Bladder microvascular endothelial cell (primary cell): ENCODE measurements at places on chromosomes 16 and 17. TPM values are rescaled to one million over a fixed set of nuclear protein-coding genes. Genes with fewer than 3 reads are reported as not detected.

MPO gene
- under 0.01 TPM in 1 of 2 replicates, not detected in the other for total RNA-seq

CIITA gene
- total RNA-seq: 0.06 and 0.49 TPM in 2 replicates

MYO15B gene
- 6.0 and 36.5 TPM in 2 replicates for total RNA-seq

CACNG4 gene
- total RNA-seq: not detected in 2 replicates
